ENCODE measurements at places on chromosomes 4 and X.
A peak's percentile ranks its signal among the peaks of the same experiment; 100 is the strongest.

DNA sequence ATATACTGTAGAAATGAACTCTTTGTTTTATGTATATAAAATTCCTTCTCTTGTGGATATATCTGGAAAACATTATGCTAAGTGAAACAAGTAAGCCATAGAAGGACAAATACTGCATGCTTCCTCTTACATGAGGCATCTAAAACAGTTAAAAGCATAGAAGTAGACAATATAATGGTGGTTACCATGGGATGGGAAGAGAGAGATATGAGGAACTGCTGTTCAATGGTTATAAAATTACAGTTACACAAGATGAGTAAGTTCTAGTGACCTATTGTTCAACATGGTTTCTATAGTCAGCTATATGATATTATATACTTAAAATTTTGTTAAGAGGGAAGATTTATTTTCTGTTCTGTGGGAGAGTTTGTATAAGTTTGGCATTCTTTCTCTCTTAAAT is 43.4 kb downstream of the HTRA3 start:
- DNase-seq: no peak

- DNase-seq: peak; percentile 20
Measured at GRCh38 chr4:54571293-54572151, 86.2 kb upstream of the KIT start.

DNA sequence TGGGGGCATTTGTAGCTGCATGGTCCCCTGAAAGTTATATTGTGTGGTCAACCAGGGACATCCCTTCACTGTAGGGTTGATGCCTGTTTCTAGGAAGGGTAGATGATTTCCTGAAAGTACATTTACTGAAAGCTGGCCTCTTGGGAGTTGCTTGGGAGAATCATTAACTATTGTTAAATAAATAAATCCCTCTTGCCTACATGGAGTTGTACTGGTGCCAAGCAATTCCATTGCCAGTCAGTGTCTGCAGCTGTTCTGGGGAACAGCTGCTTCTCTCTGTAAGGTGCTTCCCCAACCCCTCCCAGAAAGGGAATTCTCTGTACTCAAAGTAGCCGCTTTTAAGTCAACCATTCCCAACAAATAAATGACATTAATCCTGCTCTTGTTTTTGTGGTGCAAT is 51.1 kb downstream of the C4orf51 start:
- no peak for DNase-seq

GRCh38 chr4:168791376-168791775 is 218.7 kb downstream of the CBR4 start:
- no peak for DNase-seq

DNA sequence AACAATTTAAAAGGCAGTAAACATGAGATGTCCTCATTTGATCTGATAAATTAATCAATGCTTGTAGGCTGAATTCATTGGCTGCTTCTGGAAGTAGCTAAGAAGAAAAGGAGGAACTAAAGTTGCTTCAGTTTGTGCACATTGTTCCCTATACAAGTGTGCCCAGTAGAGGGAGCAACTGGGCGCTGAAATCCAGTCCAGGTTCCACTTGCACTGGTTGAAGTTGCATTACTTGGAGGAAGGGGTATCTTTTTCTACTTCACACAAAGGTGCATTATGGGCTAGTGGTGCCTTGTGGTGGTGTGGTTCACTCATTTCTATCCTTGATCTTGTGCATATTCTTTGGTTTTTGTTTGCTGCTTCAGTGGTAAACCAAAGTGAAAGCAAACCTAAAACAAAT is 67.9 kb upstream of the SOX3 start:
- DNase-seq: no peak

DNA sequence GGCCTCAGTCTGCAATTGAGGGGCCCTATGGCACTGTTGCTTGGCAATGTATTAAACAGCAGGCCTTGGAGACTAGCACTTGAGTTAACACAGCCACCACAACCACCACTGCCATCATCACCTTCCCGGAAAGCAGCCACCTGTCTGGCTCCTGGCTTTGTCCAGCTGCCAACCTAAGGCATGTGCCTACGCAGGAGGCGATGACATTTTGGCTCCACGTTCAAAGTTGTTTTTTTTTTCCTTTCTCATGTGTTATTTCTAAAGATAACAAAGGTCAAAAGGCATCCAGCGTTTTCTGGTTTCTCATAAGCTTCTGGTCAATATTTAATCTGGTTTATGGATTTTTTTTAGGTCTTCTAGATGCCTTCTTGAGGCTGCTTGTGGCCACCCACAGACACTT is 7.5 kb downstream of the CLDN2 start:
- no peak for DNase-seq

DNA sequence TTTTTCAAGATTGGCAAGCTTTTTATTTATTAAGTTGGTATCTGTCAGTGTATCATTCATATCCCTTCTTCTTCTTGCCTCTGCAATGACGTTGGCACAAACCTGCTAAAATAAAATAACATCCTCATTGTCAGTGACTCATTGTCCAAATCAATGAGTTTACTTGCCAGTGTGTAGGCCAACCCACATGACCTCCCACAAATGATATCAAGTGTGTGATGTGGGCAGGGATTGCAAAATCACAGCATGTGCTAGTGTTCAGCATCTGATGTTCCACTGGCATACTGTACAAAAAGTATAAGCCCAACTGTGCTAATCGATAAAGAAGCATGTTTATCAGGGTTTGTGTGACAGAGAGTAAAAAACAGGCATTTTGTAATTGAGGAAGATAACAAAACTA is 25.5 kb downstream of the GPAT3 start:
- DNase-seq: no peak

DNA sequence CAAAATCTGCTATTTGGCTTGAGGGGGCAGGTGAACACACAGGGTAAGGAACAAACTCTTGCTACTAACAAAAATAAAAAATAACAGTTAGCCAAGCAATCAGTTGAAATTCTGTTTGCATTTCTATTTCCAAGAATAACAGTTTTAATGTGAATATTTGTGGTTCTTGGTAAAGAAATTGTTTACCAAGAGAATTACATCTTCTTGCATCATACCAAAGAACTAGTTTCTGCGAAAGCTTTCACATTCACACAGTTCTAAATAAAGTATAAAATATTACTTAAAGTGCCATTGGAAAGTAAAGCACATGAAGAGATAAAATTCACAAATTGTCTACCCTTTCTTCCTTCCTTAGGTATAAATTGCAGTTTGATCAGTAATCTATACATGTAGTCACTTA is 54.4 kb downstream of the KLHL4 start:
- no peak for DNase-seq

- no peak for DNase-seq
Measured at GRCh38 chr4:106048250-106048971, 153.1 kb downstream of the NPNT start.

GRCh38 chrX:135304741-135305140 is 4.5 kb upstream of the ETDC start:
- no peak for DNase-seq

DNA sequence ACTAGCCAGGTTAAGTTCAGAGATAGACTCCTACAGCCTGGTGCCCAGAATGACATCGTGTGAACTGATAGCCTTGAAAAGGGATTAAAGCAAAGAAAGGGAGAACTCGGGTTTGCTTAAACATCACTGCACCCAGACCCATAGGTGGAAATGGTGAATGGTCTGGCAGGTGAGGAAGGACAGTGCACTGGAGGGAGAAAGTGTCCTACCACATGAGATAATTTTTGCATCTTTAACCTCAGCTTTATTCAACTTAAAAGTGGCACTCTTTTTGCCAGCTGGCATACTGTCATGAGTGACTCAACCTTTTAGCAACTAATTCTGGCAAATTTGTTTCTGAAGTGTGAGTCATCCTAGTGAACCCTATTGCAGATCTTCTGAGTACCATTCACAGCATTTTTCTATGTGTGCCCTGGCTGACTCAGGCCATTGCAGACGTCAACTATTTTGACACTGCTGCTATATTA is 53.0 kb upstream of the DAPP1 start:
- no peak for DNase-seq

- DNase-seq: peak; percentile 18
Measured at GRCh38 chr4:152408514-152409327, 127.2 kb downstream of the FBXW7 start.

DNA sequence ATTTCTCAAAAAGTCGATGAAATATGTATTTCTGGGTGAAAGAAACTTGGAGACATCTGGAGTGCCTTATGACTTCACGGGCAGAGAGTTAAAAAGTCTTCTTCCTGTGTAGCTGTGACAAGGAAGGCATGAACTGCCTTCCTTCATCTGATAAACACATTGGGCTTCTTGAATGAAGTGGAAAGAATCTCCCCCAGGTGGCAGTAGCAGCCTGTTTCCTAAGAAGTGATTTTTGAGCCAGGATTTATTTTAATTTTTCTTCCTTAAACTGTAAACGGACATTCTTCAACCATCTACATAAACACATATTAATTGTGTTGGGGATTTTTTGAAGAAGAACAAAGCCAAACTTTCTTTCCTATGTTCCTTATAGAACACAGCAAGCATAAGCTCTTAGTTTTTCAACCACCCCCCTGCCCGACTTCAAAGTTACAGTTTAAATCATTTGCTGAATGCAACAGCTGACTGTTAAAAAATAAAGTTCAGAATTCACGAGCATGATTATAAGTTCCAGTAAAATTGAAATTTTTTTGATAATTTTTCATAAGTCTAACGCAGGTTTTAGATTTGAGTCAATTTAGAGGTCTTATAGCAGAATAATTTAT is 980 bp upstream of the GIMD1 start:
- no peak for DNase-seq

GRCh38 chr4:73762409-73762808 is 22.0 kb downstream of the CXCL8 start:
- peak; percentile 18 for DNase-seq

DNA sequence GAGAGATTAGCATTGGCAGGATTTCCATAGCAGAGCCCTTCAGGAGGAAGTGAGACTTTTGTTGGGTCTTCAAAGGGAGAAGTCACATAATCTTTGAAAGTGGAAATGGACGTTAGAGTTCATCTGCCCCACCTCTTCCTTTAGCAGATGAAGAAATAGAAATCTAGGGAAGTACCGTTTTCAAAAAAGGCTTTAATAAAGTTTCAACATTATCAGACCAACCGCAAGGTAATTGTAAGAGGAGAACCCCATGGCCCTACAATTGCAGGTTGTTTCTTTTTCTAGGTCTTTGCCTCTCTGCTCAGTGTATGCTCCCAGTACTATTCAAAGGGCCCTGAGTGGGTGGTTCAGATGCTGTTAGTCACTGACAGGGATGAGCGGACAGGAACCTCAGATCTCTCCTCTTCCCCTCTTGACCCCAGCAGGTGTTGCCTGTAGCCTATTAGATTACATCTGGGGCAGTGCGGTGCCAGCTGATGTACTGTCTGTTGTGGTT is 48.6 kb upstream of the AP1S2 start:
- DNase-seq: no peak

- no peak for DNase-seq
Measured at GRCh38 chr4:84661191-84661939, 78.4 kb downstream of the CDS1 start.

DNA sequence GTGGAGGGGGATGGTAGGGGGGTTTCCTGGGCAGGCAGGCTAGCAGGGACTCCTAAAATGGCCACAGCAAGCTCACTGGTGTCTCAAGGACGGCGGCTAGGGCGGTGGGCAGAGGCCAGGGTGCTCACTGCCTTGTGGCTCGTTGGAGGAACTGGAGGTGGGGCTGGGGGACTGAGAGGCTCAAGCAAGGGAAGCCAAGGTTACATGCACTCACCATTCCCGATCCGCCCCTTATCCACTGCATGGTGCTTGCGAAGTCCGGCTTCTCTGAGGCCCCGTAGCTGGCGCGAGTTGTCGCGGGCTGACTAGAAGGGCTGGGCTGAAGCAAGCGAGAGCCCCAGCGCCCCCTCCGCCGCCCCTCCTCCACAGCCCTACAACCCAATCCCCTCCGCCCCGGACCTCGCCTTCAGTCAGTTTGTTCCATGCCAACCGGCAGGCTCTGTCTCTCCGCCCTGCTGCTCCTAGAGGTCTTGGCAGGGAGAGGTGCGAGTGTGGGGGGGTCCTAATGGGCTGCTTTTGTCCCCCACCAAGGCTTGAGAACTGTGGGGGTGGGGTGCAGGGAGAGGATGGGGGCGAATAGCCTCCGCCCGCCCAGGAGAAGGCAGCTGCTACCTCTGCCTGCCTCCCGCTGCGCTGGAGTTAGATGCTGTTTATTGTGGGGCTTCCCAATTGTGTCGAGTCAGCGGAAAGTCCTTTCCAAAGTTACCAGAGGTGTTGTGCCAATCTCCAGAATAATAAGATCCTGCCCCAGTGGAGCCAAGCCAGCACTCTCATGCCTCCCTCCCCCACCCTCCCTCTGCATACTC is at the start of gene ARHGEF9:
TSS of gene ARHGEF9 (minus strand) at position 313 of the 806 bp plus-strand sequence. CDS start at position 244, 69 bp downstream.
- peak; percentile 27 for DNase-seq

GRCh38 chrX:19968276-19968675 is 22.6 kb downstream of the BCLAF3 start:
- no peak for DNase-seq

- no peak for DNase-seq
Measured at GRCh38 chr4:121198251-121198650, 34.1 kb upstream of the TNIP3 start.

DNA sequence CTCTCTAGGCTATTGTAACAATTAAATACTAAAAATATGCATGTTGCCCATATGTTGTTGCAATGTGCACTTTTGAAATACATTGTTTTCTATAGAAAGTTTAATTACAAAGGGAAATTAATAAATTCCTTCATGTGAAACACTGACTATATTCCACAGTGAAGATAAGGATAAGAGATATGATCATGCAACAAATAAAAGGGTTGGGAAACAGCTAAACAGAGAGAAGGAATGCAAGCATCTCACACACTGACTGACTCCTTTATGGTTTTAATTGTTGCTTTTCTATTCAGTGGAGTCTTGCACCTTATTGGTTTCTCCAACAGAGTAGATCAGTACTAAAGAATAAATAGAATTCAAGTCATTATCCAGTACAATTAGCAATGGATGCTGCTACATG is 37.8 kb downstream of the ELOVL6 start:
- DNase-seq: no peak

GRCh38 chrX:156001001-156001666 is 3.6 kb downstream of the IL9R start:
- DNase-seq: no peak

DNA sequence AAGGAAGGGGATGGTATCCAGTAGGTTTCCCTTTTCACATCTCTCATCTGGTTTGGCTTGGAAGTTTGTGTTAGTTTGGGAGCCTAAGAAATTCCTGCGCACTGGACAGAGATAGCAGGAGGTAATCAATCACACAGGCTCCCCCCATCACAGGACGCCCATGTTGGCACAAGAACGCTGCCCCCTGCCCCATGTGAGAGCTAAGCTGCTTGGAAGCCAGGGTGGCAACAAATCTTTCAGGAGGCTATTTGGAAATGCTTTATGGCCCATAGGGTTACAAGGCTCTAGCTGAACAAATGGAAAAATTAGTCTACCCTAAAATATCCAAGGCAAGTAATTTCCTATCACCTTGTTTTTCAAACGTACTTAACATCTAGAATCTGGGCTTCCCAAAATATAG is 54.0 kb downstream of the SOD3 start:
- DNase-seq: no peak

DNA sequence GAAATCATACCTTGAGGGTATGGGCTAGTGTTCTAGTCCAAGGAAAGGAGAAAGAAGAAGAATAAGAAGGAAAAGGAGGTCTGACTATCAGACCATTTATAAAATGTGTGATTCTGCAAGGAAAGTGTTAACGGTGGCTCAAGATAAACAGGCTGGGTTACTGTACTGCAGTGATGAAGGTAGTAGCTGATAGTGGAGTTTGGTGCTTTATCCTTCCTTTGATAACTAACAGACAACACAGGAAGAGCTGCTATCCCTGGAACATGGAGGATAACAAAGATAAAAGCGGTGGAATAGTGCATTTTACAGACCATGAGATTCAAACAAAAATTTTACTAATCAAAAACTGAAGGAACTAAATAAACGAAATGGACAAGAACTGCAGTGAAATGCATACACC is 2.6 kb downstream of the UNC5C start:
- DNase-seq: no peak
